ENCODE measurements at places on chromosomes 16 and 17.

GRCh38 chr16:70548936-70549335 is 25.3 kb downstream of the SF3B3 start:
- H3K27me3 ChIP-seq: no peaks in the 10 kb centered on the region
- no peaks in the 10 kb centered on the region for H3K4me1 ChIP-seq
- no peak overlapping the region for H3K27ac ChIP-seq
- peaks cover 33% of the 10 kb centered on the region for H3K36me3 ChIP-seq
- no peak for DNase-seq

DNA sequence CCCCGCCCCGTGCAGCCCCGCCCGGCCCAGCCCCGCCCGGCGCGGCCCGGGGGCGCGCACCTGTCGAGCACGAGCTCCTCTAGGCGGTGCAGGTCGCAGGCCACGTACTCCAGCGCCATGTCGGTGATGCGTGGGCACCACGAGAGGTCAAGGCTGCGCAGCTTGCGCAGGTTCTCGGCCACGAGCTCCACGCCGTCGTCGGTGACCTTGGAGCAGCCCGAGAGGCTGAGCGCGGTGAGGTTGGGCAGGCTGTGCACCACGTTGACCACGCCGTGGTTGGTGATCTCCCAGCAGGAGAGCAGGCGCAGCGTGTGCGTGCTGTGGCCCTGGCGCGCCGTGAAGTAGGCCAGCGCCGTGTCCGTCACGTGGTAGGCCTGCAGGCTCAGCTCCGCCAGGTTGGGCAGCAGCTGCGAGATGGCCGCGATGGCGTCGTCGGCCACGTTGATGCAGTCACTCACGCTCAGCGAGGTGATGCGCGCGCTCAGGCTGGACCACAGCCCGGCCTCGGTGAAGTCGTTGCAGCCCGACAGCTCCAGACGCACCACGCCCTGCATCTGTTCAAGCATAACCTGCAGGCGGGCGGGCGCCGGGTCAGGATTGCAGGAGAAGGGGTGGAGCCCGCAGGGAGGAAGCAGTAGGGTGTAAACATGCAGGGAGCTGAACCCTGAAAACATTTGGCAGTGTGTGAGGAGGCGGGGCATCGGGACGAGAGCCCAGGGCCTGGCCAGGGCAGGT is 5.3 kb upstream of the WDR24 start:
- H3K4me3 ChIP-seq: no peak overlapping the region
- H3K27ac ChIP-seq: no peak overlapping the region
- peaks cover 79% of the 10 kb centered on the region for H3K27me3 ChIP-seq
- H3K4me1 ChIP-seq: no peaks in the 10 kb centered on the region
- no peaks in the 10 kb centered on the region for H3K36me3 ChIP-seq

DNA sequence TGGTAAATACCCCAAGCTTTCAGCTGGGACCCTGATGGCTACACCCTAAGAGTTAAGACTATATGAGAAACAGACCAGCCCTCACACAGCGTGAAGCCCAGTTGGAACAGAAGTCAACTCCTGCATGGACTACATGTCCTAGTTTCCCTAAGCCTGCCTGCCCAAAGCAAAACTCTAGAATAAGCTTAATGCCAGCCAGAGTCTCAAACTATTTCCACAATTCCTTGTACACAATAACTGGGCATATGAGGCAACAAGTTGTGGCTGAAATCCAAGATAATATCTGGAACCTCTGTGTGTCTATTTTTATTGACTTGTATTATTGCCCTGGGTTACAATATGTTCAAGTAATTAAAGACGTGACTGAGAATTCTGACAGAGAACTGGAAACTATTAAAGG is 19.4 kb downstream of the MYH10 start:
- no peak for DNase-seq
- no peaks in the 10 kb centered on the region for H3K27me3 ChIP-seq
- peaks cover 12% of the 10 kb centered on the region for H3K4me1 ChIP-seq
- no peak overlapping the region for H3K27ac ChIP-seq

DNA sequence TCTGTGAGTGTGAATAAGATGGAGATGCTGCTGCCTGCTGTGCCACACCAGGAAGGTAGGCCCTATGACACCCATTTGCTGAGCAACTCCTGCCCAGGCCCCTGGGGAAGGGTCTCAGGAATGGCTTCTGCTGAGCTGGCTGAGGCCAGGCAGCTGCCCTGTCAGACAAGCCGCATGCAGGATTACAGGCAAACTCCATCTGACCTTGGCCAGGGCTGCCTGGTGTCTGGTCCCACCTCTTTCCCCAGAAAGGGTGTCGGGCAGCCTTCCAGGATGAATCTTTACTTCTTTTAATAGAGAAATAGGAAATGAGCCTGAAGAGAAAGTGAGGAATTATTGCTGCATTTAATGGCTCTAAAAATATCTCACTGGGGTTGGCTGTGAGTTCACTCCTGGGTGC is 182.5 kb downstream of the IRX5 start:
- H3K36me3 ChIP-seq: no peaks in the 10 kb centered on the region
- no peaks in the 10 kb centered on the region for H3K27me3 ChIP-seq
- H3K4me3 ChIP-seq: no peak overlapping the region

DNA sequence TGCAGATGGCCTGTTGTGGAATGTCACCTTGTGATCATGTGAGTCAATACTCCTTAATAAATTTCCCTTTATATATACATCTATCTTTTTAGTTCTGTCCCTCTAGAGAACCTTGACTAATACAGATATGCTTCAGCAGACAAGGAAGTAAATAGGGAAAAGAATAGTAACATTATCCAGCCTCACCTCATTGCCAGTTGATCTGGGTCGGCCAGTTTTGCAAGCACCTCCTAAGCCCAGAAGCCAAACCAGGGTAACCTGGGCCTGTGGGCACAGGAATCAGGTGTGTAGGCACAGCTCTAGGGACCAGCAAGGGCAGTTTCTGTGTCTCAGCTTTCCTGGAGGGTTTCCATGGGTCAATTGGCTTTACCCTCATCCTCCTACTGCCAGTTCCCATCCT is 11.9 kb upstream of the CCL17 start:
- no peak for DNase-seq
- no peaks in the 10 kb centered on the region for H3K27me3 ChIP-seq
- no peak overlapping the region for H3K27ac ChIP-seq
- no peak overlapping the region for H3K4me3 ChIP-seq

DNA sequence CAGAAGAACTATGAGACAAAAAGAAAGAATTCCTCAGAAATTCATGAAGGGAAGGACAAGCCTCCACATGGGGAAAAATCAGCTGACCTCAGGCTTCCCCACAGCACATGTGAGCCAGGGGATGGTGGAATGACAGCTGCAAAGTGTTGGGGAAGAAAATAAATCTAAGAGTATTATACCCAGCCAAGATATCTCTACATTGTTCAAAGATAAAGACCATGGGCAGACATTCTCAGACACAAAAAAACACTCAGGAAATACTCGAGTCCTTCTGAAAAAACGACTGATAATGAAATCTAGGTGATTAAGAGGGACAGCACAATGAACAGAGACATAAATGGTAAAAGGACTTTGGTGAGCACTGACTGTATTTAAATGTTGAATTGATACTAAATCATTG is 3.9 kb downstream of the RAB40B start:
- no peak overlapping the region for H3K4me3 ChIP-seq
- no peak overlapping the region for H3K27ac ChIP-seq
- no peak for DNase-seq
- no peaks in the 10 kb centered on the region for H3K27me3 ChIP-seq

- no peaks in the 10 kb centered on the region for H3K27me3 ChIP-seq
- no peak overlapping the region for H3K27ac ChIP-seq
- H3K36me3 ChIP-seq: no peaks in the 10 kb centered on the region
- H3K4me1 ChIP-seq: no peaks in the 10 kb centered on the region
These were observed 44.6 kb downstream of the RBFOX1 start for GRCh38 chr16:7377231-7377630.

DNA sequence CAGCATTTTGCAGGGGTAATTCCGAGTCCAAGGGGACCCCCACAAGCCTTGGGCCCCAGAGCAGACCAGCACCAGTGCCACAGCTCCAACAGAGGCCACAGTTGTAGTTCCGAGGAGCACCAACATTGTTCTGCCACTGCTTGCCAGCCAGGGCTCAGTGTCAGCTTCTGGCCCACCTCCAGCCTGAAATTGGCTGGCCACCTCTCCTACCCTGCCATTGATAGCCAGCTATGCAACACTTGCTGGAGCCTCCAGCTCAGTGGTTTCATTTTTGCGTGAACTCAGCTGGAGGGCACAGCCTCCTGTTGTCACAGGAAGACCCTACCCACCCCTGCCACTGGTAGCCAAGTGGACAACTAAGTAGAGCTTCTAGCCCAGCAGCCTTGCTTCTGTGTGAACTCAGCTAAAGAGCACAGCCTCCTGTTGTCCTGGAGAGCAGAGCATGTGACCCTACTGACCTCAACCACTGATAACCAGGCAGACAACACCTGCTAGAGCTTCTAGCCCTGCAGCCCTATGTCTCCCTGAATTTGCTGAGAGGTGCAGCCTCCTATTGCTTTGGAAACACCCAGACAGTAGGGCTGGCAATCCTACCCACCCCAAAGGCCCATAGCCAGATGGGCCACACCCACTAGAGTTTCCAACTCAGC is 24.9 kb downstream of the HYDIN start:
- no peak overlapping the region for H3K27ac ChIP-seq
- no peak for DNase-seq
- no peaks in the 10 kb centered on the region for H3K27me3 ChIP-seq
- no peak overlapping the region for H3K4me3 ChIP-seq
- no peaks in the 10 kb centered on the region for H3K36me3 ChIP-seq
- no peaks in the 10 kb centered on the region for H3K4me1 ChIP-seq

GRCh38 chr16:67459861-67460150 is 21.2 kb downstream of the ATP6V0D1 start:
- H3K27me3 ChIP-seq: no peaks in the 10 kb centered on the region
- no peak overlapping the region for H3K27ac ChIP-seq

DNA sequence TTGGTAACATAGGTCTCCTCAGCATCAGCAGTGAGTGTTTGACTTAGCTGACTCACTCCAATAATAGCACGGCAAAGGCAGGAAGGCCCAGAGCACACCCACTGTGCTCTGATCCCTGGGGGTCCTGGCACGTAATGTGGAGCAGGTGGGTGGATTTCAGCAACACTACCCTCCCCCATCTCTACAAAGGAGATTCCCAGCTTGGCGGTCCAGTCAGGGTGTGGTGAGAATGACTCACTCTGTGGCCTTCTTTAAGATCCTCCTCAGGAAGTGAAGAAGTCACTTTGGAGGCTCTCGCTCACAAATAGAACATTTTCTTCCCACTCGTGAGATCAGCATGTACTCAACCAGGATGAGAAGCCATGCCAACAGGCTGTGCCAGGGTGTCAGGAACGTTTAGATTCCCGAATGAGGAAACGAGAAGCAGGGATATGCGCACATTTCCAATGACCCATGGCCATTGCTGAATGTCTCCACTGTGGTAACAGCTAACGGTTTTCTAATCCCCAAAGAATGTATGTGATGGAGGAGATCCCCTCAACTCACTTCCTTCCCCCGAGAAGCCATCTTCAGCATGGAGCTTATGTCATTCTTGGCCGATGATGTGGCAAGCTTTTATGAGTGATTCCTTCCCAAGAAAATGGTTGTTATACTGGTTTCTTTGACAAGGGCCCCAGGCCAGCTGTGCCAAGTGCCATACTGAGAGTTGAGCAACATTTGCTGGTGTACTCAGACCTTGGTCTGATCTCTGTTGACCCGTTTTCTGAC is 365.2 kb downstream of the C16orf95 start:
- H3K4me1 ChIP-seq: no peaks in the 10 kb centered on the region
- H3K27me3 ChIP-seq: no peaks in the 10 kb centered on the region
- no peaks in the 10 kb centered on the region for H3K36me3 ChIP-seq
- H3K4me3 ChIP-seq: no peak overlapping the region
- DNase-seq: no peak
- H3K27ac ChIP-seq: no peak overlapping the region

GRCh38 chr17:67386965-67387551 is 10.0 kb downstream of the PITPNC1 start:
- no peak overlapping the region for H3K4me3 ChIP-seq

DNA sequence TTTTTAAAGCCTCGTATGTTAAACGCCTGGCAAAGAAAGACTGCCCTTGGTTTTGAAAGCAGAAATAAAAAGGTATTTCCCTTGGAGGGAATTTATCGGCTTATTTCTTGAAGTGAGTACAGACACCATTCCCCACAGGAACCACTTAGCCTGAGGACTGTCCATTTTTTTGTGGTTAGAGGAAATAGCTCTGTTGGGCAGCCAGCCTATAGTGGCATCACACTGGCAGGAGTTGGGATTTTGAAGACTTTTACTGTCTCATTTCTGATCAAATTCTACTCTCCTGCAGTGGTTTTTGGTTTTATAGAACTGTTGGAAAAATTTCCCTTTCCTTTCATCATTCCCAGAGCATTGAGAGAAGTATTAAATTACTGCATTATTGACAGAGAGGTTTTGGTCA is 34.1 kb upstream of the CDC6 start:
- no peak overlapping the region for H3K27ac ChIP-seq
- no peak for DNase-seq
- no peaks in the 10 kb centered on the region for H3K4me1 ChIP-seq
- no peak overlapping the region for H3K4me3 ChIP-seq
- H3K27me3 ChIP-seq: no peaks in the 10 kb centered on the region

GRCh38 chr17:82390860-82391435 is 19.4 kb downstream of the UTS2R start:
- no peaks in the 10 kb centered on the region for H3K27me3 ChIP-seq
- no peak for DNase-seq
- H3K36me3 ChIP-seq: no peaks in the 10 kb centered on the region
- no peak overlapping the region for H3K27ac ChIP-seq
- H3K4me1 ChIP-seq: no peaks in the 10 kb centered on the region

DNA sequence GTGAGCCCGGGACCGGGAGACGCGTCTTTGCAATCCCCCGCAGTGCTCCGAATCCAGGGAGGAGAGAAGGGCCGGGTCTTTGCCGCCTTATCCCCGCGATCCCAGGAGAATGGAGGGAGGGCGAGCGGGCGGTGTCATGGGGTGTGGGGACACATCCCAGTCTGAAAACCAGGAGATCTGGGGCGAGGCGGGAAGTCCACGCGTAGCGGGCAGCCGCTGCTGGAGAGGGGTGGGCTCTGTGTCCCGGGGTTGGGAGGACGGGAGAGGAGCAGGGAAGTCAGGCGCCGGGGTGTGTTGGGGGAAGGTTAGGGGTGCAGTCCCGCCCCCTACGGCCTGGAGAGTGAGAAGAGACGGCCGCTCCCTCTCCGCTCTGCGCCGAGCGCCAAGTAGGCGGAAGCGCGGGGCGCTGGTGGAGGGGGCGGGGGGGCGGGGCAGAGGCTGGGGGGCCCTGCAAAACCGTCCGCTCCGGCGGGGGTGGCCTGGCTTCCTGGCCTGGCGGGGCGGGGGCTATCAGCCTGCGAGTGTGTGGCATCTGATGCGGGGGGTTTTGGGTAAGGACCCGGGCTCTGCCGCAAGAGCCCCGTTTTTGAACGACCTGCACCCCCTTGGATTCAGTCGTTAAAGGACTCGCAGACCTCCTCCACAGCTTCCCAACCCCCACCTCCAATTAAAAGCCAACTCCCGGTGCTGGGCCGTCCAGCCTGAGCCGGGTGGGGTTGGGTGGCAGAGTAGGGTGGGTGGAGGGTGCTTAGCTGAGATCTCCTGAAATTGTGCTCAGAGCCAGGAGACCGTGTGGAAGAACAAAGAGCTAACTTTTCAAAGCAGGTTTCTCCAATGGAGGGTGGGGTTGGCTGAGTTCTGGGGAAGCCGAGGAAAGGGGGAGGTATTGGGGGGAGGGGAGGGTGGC is 654 bp downstream of the LASP1 start:
- H3K4me3 ChIP-seq: peak overlapping the region; percentile 99
- peaks cover 11% of the 10 kb centered on the region for H3K4me1 ChIP-seq
- no peaks in the 10 kb centered on the region for H3K36me3 ChIP-seq
- no peaks in the 10 kb centered on the region for H3K27me3 ChIP-seq
- peak overlapping the region; percentile 80 for H3K27ac ChIP-seq

- no peaks in the 10 kb centered on the region for H3K36me3 ChIP-seq
- H3K4me3 ChIP-seq: no peak overlapping the region
- DNase-seq: no peak
- peaks cover 62% of the 10 kb centered on the region for H3K27me3 ChIP-seq
- H3K4me1 ChIP-seq: no peaks in the 10 kb centered on the region
- no peak overlapping the region for H3K27ac ChIP-seq
These were observed 46.8 kb upstream of the TMEM97 start for GRCh38 chr17:28272166-28272565.
